ENCODE measurements at places on chromosomes 12 and 14. TPM values are rescaled to one million over a fixed set of nuclear protein-coding genes. Genes with fewer than 3 reads are reported as not detected.

Gene C12orf42
- 1.3 TPM for total RNA-seq

Gene OR2AP1
- not detected for total RNA-seq

Gene TAMALIN
- total RNA-seq = 18.3 TPM

Gene TEX22
- total RNA-seq = 2.3 TPM

Gene PROX2
- total RNA-seq = not detected

Gene CLEC6A
- not detected for total RNA-seq

Gene TBC1D30
- 0.24 TPM for total RNA-seq

Gene SENP1
- 30.1 TPM for total RNA-seq

Gene PTGES3
- 182 TPM for total RNA-seq

Gene OLR1
- not detected for total RNA-seq

Gene TAS2R30
- total RNA-seq = 2.4 TPM

Gene COCH
- total RNA-seq = 0.70 TPM

Gene AGAP2
- total RNA-seq = 66.7 TPM

Gene AJUBA
- 1.4 TPM for total RNA-seq

Gene SPIC
- total RNA-seq = not detected

Gene PLCZ1
- total RNA-seq = not detected

Gene PZP
- total RNA-seq = not detected

Gene MYH6
- not detected for total RNA-seq

Gene KRT74
- not detected for total RNA-seq

Gene TAS2R9
- total RNA-seq = not detected

Gene TSPAN9
- total RNA-seq = 0.07 TPM

Gene GLS2
- 1.7 TPM for total RNA-seq

Gene KLRB1
- total RNA-seq = 0.18 TPM

Gene GPR135
- total RNA-seq = 0.86 TPM

Gene P2RX2
- not detected for total RNA-seq

Gene CFAP251
- total RNA-seq = 1.2 TPM

Gene ACOT6
- not detected for total RNA-seq

Gene RFX4
- not detected for total RNA-seq

Gene MMP17
- 0.28 TPM for total RNA-seq

Gene LRFN5
- not detected for total RNA-seq

Gene DNAJC22
- not detected for total RNA-seq

Gene L2HGDH
- 7.0 TPM for total RNA-seq

Gene SYNDIG1L
- not detected for total RNA-seq

Gene PPHLN1
- total RNA-seq = 79.9 TPM

Gene PPTC7
- 28.9 TPM for total RNA-seq

Gene SMCO2
- 0.34 TPM for total RNA-seq

Gene SLC6A15
- not detected for total RNA-seq

Gene ACTN1
- total RNA-seq = 62.8 TPM

Gene MIS18BP1
- 62.5 TPM for total RNA-seq

Gene LRP1-AS
- total RNA-seq = not detected

Gene TMEM119
- 0.63 TPM for total RNA-seq

Gene ITPR2
- 35.5 TPM for total RNA-seq

Gene RNASE9
- not detected for total RNA-seq

Gene NEUROD4
- not detected for total RNA-seq

Gene HOXC5
- not detected for total RNA-seq

Gene OTOGL
- total RNA-seq = not detected

Gene RERG
- total RNA-seq = not detected

Gene SPX
- total RNA-seq = 0.29 TPM

Gene MANSC1
- 0.14 TPM for total RNA-seq

Gene SDSL
- not detected for total RNA-seq
